ENCODE measurements at places on chromosomes 7 and 10.
A peak's percentile ranks its signal among the peaks of the same experiment; 100 is the strongest.

DNA sequence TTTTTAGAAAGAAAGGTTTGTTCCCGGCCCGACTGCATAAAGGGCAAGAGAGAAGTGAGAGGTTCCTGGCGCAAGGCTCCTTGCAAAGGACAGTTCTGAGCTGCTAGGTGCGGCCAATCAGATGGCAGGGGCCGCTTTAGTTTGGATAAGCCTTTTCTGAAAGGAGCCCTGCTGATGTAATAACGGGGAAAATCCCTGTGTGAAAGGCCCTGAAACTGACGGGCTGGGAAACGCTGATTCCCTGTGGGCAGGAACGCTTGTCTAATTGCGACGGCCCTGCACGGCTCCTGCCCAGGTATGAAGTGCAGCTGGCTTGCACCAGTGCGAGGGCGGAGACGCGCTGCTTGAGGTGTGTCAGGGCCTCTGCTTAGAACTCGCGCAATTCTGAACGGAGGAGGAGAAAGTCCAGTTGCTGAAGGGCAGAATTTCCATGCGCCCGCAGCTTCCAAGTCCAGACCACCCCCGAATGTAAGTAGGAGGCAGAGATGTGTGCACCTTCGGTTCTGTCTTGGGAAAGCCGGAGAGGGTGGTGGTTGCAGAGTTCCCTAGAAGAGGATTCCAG lies 30.5 kb downstream of the TACC2 start:
- DNase-seq: no peak

DNA sequence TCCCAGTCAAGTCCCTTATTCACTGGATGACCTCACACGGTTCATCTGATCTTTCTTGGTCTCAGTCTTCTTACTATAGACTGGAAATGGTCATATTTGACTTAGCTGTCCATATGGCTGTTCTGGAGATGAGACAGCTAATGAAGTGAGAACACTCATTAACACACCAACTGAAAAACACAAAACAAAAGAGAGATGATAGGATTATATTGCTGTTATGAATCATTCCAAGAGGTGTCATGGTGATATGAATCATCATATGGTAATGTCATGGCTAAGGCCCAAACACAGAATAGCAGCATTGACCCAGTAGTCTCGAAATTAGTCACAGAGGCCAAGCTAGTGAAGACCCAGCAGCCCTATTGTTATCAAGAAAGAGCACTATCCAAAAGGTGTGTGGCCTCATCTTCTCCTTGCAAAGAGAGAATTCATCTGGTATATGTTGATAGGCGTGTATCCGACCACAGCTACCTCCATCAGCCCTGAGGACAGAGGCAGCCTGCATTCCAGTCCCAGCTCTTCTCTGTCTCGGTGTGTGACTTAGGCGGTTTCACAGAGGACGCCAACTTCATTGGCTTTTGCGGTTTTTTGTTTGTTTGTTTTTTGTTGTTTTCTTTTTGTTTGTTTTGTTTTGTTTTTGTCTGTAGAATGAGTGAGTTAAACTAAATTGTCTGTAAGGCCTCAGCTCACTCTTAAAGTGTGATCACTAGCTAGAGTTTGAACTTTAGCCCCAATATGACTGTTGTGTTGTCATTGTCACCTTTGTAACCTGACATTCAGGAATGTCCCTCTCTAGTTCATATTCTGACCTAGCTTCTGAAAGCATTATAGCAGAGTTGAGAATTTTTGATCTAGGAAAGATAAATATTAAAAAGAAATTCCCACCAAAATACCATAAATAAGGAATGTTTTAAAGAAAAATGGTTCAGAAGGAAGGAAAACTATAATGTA lies 97.4 kb upstream of the PDCD4 start:
- DNase-seq: peak; percentile 72

- peak; percentile 35 for DNase-seq
These were observed 625 bp downstream of the RP9 start for GRCh38 chr7:33108554-33109004.

DNA sequence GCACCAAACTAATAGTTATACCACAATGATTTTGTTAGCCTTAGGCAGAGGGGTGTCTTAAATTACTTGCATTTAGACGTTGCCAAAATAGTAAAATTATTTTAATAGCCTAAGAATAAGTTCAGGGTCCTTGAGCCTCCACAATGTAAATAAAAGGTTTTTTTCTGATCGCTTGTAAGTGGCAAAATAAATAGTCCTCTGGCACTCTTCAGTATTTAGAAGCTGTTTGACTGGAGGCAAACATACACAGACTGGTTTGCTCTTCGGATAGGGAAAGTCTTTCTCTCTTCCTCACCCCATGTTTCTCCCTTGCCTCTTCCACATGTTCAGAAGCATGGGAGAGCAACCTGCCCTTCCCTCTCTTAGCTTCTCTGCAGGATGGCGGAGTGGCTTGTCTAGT lies 49.5 kb upstream of the FAM180A start:
- no peak for DNase-seq

GRCh38 chr10:94172332-94172731 lies 178.6 kb downstream of the PLCE1 start:
- no peak for DNase-seq

GRCh38 chr7:68964060-68964459 lies 634.2 kb upstream of the AUTS2 start:
- DNase-seq: peak; percentile 68

DNA sequence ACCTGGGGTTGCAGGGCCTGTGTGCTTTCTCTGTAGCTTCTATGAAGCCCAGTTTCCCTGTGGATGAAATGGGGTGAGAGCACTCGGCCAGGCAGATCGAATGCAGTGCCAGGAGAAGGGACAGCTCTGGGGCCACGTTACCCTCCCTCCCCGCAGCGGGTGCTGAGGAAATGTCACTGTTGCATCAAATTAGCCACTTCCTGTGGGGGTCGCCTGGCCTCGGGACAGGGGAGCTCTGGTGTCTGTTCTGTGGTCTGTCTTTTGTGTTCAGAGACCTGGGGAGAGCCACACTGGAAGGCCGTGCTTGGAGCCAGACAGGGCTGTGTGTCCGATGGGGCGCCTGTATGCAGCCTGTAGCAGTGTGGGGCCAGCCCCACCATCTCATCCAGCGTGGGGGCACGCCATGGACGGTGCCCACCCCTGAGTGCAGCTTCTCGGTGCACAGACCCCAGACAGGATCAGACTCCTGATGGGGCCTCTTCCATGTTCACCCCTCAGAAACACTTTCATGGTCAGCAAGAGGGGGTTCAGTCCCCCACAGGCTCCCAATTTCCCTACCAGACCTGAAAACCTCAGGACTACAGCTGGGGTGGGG lies 13.6 kb downstream of the TTYH3 start:
- peak; percentile 47 for DNase-seq

- no peak for DNase-seq
These were observed 76.8 kb downstream of the VIPR2 start for GRCh38 chr7:159067576-159068487.

DNA sequence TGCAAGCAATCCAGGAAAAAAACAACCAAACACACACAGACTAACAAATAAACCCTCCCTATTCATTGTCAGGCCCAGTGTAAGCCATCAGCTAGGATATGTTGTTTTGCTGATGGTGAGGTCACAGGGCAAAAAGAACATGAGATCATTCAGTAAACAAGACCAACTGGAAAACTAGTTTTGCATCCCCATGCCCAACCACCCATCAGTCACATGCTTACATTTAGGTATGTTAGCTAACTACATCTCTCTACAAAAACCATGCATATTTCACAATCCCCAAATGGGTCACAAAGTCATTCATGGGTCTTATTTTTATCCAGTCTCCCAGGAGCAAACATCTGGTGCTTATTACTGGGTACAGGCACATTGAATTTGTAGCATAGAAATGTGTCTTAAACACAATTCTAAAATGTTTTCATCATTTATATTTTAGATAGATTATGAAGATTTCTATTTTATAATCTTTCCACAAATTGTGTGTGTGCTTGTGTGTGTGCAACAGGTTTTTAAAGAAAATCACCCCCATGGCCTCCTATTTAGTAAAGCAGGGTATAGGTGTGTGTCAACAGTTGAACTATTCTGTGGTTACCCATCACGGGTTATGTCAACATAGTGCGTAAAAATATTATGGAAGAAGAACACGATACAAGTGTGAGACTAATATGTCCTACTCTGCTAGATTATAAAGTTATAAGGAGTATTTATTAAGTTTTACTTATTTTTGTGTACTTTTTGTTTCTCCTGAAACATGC lies 103.8 kb upstream of the AKR1E2 start:
- peak; percentile 81 for DNase-seq

DNA sequence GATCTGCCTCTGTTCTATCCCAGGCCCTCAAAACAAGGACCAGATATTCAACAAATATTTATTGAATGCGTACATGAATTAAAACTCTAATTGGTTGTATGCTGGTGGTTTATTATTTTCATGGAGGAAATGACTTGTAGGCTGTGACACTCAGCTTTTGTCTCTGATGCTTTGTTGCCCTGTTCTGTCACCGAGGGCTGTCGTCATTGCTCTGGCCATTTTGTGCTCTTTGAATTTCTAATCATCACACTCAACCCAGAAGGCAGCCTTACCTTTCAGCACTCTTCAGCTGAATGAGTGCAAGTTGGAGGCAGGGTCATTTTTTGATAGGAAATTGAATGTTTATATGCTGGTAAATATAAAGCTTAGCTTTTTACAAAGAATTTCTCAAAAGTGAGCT lies 14.5 kb downstream of the SRGN start:
- DNase-seq: no peak

- DNase-seq: no peak
These were observed 38.6 kb upstream of the NCAPG2 start for GRCh38 chr7:158743219-158743618.

DNA sequence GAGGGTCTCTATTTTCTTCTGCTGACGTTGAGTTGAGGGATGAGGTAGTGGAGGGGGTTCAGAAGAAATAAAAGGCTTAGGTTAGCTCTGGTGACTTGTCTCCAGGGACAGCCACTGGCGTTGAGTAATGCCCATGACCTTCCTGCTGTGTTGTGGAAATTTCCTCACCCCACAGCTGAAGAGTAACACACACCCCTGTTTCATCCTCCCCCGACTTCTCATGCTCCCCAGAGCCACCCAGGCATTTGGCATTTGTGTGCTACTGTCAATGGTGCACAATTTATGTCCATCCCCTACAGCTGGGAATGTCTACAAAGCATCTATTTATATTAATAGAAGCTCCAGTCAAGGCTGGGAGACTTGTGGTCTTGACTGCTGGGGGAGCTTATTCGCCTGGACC lies 4.7 kb upstream of the TMEM72 start:
- no peak for DNase-seq

GRCh38 chr7:75884476-75884875 lies 5.6 kb downstream of the RHBDD2 start:
- no peak for DNase-seq

- no peak for DNase-seq
These were observed 83.6 kb downstream of the PROSER2 start for GRCh38 chr10:11906714-11907113.

DNA sequence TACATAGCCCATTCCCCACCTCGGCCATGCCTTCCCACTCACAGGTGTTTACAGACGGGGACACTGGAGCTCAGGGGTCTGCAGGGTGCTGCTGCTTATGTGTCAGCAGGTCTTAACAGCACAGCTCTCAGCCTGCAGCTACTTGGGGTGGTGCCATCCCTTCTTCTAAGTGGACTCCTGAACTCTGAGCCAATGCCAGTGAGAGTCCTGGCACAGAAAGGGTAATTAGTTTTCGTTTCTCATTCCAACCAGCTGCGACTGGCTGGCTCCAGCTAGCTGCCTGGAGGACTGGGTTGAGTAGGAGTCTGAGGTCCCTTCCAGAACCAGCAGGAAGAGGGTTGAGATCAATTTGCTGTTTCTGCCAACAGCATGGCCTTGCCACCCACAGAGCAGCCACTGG lies 88.3 kb upstream of the AGK start:
- no peak for DNase-seq

- DNase-seq: peak; percentile 80
These were observed 27.0 kb downstream of the ZNF438 start for GRCh38 chr10:31004611-31005193.

- no peak for DNase-seq
These were observed 158.0 kb downstream of the CREB5 start for GRCh38 chr7:28570113-28570969.

GRCh38 chr10:23192712-23193434 lies 761 bp downstream of the PTF1A start:
- no peak for DNase-seq

DNA sequence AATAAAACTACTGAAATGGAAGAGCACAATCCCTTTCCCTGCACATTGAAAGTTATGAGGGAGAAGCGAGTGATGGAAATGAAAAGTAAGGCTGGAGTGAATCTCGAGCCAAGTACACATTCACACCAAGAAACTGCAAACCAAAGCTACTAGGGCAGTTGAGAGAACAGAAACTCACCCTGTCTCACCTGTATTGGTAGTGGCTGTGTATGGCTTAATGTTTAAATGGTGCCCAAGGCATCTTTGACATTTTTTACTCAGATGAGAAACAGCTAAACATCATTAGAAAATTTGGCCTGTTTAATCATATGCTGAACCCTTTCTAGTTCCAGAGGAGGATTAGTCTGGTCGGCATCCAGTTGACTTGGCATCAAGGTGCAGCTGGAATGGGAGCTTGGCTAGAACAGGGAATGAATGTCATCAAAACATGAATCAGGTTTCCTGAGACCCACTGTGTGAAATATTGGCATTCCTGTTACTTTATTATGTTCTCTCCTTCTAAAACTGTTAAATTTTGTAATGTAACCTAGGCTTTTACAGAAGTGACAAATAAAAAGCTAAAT lies 840.8 kb downstream of the GRM8 start:
- DNase-seq: no peak

DNA sequence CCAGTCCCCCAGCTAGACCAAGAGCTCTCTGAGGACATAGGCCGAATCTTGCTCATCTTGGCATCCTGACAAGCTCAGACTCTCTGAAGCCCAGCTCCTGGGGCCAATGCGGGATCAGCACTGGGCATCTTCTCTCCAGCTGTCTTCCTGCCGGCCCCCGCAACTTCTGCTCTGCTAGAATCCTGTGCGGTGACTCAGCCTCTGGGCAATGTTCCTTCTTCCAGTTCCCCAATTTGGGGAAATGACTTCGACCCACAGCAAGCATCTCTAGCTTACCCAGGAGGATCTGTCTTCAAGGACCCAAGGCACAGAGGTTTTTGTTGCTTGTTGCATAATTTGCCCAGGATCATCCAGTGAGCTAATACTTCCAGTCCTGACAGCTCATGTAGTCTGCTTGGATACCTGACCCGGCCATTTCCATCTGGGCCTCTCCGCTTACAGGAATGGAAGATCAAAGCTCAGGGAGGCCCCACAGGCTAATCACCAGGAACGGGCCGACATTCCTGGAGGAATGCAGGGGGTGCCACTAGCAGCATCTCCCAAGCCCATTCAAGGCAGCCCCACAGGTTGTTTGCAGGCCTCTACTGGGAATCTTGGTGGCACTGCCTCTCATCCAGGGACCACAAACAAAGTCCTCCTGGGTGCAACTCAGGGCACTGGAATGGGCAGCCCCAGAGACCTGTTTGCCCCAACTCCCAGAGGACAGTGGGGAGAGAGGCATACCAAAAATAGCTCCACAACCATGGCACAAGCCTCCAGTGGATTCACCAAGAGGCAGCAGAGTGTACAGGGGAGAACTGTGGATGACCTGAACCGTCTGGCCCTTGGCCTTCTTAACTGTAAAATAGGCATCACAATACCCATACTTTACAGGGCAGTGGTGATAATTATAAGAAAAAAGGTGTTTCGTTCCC lies 151.9 kb downstream of the NEURL1 start:
- peak; percentile 92 for DNase-seq

- DNase-seq: no peak
These were observed 27.8 kb downstream of the ZNRF2 start for GRCh38 chr7:30312178-30312577.
